ENCODE measurements at places on chromosomes 5 and 9.

- no peak for DNase-seq
These were observed 49.0 kb downstream of the PDE8B start for GRCh38 chr5:77259476-77259875.

GRCh38 chr9:130027533-130028365 lies 15.2 kb downstream of the FNBP1 start:
- DNase-seq, result no peak

DNA sequence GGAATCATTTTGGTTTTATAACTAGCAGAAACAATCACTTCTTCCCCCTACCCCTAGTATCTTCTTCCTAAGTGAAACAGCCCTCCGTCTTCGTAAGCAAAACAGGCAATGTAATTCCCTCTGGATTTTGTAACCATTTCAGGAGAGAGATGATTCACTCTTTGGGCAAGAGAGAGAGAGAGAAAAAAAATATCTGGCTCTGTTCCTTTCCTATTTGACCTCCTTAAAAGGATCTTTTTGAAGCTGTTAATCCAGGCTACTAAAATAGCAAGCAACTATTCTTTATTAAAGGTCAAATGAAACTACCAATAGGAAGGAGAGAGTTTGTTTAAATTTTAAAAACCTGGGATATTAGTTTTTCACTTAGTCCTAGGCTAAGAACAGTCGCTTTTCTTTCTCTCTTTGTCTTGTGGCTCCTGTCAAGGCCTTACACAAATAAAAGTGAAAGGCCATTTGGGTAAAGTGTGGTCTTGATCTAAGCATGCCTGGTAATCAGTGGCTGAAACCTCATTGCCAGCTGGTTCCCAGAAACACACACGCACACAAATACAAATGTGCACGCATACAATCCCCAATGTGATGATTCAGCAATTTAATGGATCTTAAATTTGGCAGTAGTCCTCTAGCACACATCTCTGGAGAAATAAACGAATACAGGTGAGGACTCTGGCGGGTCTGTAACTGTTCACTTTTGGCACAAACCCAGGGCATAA lies 70.2 kb downstream of the PRUNE2 start:
- DNase-seq, result no peak

GRCh38 chr5:69288069-69288468 lies 44.5 kb downstream of the CCDC125 start:
- no peak for DNase-seq
